Renal cortical epithelial cell (primary cell): ENCODE measurements at places on chromosomes 5 and 9.
A peak's percentile ranks its signal among the peaks of the same experiment; 100 is the strongest.

- DNase-seq = no peak
Observed at GRCh38 chr5:154481584-154482381, 3.8 kb upstream of the HAND1 start.

GRCh38 chr5:127353327-127353726 lies 62.7 kb downstream of the MEGF10 start:
- DNase-seq = no peak

GRCh38 chr5:87004101-87004500 lies 263.6 kb upstream of the RASA1 start:
- peak; percentile 81 for DNase-seq

DNA sequence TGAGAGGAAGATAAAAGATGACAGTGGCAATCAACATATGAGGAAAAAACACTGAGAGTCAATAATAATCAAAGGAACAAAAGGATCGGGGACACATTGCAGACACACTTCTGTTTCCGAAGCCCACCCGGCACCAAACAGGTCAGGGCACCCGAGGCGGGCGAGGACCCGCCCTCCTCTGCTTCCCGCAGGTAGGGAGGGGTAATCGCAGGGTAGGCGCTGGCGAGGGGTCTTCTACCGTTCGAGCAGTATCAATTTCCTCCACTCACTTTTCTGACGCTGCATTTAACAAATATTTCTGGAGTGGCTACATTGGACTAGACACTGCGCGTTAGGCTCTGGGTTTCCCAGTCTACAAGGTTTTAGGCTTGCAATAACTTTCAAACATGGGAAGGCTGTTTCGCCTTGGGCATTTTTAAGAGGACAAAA lies 1.3 kb downstream of the TXN start:
- no peak for DNase-seq

- DNase-seq = peak; percentile 98
Observed at GRCh38 chr5:82396871-82397514, 118.8 kb upstream of the RPS23 start.

- DNase-seq = no peak
Observed at GRCh38 chr9:132588501-132589147, 6.2 kb downstream of the BARHL1 start.

DNA sequence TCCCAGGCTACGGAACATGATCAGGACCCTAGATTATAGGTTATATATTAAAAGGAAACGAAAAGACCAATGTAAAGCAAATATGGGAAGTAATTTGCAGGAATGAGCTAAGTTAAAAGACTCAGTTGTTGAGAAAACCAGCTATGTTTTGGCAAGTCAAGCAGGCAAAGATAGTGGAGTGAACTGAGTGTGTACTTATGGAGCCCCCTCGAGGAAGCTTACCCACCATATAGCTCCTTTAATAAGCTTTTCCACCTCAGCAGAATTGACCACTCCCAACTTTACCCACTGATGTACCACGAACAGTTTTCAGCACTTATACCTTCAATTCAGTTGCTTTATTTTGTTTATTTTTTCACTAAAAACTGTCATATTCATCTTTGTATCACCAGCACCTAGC lies 57.3 kb upstream of the PJA2 start:
- no peak for DNase-seq

DNA sequence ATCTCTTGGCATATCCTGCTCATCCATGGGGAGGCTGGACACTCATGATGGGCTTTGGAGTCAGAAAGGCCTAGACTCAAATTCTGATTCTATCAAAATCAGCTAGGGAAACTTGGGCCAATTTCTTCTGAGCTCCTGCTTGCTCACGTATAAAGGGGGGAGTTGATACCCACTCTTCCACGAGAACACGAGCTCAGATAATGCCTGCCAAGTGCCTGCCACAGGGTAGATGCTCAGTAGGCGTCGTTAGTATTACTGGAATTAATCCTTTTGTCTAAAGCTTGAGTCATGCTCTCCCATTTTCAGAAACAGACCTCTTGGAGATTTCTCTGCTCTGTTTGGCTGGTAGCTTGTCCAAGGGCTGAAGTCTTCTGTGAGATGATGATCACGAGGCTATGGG lies 238.3 kb upstream of the MVB12B start:
- DNase-seq = no peak

DNA sequence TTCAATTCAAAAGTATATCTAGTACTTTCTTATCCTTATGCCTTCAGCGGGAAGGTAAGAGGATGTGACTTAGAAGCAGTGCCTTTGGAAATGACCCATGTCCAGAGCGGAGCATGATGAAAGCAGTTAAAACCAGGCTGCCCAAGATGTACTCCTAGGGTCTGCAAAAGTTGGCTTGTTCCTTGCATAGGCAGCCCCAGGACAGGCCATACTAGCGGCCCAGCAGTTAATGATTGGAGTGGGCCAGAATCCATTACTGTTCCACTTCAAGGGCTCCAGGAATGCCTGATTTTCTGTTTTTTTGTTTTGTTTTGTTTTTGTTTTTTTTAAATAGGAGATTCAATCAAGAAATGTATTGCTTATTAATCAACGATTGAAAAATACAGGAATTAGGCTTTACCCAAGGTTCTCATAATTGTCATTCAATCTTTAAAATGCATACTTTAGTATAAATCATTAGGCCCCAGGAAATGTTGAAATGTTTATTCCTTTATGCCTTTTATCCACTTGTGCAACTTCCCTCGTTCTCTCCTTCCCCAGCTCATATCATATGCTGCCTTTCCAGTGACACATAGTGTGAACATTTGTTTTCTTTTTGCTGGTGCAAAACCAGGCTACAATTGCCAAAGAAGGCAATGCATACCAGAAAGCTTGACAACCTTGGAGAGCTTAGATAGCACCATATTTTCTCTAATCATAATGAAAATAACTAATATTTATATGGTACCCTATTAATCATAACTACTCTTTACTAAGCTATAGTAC lies 190.8 kb downstream of the ARHGEF28 start:
- DNase-seq = peak; percentile 93

DNA sequence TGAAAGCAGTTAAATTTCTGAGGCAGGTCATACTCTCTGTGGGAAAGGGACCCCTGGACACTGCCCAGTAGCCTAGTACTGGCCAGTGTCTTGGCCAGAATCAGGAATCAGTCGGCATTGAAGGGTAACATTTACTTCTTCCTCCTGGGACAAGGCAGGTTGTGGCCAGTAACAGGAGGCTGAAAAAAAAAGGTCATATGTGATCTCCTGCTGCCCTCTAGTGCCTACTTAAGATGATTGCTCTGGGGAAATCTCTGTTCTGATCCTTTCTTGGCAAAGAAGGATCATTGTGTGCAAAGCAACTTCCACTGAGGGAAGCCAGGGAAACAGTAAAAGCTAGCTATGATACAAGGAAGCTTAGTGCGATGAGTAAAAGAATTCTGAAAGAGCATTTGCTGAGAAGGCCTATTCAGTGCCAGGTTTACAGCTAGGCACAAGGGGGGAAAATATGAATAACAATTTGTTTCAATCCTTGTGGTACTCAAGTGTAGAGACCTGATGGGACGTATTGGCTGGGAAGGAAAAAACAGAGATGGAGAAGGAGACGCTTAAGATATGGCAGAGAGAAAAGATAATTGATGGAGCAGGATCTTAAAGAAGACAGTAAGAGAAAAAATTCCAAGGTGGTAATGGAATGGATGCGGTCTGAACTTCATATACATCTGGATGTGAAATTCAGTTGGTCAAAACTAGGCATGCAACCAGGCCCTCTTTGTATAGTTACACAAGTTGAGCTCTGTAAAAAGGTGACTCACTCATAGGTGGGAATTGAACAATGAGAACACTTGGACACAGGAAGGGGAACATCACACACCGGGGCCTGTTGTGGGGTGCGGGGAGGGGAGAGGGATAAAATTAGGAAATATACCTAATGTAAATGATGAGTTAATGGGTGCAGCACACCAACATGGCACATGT lies 25.8 kb upstream of the TRIM32 start:
- DNase-seq = peak; percentile 83

DNA sequence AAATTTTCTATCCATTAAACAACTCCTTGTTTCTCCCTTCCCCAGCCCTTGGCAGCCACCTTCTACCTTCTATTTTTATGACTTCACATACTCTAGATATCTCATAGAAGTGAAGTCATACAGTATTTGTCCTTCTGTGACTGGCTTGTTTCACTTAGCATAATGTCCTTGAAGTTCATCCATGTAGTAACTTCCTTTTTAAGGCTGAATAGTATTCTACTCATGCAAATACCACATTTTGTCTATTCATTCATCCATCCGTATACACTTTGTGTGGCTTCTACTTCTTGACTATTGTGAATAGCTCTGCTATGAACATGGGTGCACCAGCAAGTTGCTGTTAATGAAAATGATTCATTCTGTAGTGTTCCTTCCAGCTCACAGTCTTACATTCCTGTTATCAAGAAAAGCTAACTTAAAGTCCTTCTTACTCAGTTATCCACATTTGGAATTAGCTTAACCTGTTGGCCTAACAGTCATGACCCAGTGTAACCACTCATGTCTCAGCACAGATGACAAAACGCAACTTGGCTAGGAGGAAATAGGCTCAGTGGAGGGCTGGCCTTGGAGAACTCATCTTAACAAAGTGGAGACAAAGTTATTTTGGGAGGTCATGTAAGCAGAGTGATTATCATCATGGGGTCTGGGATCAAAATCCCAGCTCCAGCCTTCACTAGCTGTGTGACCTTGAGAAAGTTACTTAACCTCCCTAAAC lies 129.7 kb upstream of the MAP3K1 start:
- DNase-seq = peak; percentile 74

DNA sequence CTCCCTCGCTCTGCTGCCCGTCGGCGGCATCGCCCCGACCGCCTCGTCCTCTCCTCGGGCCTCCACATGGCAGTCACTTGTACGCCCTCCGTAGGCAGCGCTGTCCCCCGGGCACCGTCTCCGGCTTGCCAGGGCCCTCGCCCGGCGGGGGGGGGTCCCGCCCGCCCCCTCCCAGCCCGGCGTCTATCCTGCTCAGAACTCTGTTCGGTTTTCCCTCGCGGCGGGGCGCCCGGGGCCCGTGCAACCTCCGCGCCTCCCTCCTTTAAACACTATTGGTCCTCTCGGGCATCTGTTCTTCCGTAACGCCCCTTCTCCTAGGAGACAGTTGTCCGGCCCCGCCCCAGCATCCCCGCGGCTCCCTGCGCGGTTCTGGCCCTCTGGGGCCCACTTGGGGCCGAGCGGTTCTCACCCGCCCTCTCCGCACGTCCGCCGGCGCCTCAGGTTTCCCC lies 831 bp downstream of the ODF2 start:
- peak; percentile 42 for DNase-seq

GRCh38 chr5:159181152-159181551 lies 28.2 kb downstream of the RNF145 start:
- DNase-seq = no peak
